Activated CD8-positive, alpha-beta memory T cell treated with anti-CD3 and anti-CD28 coated beads for 4 hours (primary cell): ENCODE measurements at places on chromosomes 7 and 10.

- no peak for DNase-seq
Measured at GRCh38 chr7:51142741-51143385, 173.7 kb downstream of the COBL start.

- no peak for DNase-seq
Measured at GRCh38 chr10:110461530-110461929, 36.2 kb upstream of the DUSP5 start.

GRCh38 chr7:148114804-148115203, 475.8 kb upstream of the C7orf33 start:
- DNase-seq = no peak

DNA sequence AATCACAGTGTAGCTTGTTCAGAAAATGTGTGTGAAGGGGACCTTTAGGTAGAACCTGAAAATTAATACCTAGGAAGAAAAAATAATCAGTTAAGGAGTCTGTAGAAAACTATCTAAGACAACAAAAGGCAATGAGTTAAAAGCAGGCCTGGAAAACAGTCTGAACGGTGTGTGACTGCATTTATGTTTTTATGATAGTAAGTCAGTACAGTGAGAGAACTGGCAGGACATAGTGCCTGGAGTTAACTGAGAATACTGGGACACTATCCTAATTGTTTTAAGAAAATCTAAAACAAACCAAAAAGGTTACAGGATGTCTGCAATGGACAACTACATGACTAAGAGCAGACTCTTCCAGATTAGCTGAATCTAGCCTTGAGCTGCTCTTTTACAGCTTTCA, 17.9 kb downstream of the CRPPA start:
- no peak for DNase-seq

GRCh38 chr7:22190736-22191135, 166.2 kb downstream of the RAPGEF5 start:
- DNase-seq = no peak

DNA sequence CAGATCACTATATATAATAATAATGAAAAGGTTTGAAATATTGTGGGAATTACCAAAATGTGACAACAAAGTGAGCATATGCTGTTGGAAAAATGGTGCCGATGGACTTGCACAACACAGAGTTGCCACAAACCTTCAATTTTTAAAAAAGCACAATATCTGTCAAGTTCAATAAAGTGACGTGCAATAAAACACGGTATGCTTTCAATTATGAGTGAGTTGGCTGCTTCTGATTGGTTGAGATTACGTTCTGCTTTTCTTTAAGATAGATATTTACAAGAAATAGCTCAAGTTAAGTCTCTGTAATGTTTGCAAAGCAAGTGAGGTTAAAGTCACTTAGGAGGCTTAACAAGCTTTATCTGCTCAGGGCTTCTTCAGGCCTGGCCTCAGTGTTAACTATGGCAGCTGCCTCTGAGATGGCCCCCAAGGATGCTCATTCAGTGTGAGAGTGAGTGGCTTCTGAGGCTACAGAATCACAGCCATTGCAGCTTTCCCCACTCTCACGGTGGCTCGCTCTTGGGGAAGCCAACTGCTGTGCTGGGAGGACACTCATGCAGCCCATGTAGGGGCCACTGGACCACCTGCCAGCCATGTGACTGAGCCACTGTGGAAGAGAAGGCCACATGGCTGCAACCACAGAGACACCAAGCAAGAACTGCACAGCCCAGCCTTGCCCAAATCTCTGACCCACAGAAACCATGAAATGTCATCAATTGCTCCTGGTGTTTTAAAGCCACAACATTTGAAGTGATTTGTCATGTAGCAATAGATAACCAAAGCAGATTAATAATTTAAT, 78.3 kb upstream of the TMEM72 start:
- no peak for DNase-seq

- no peak for DNase-seq
Measured at GRCh38 chr7:107079212-107079940, 34.9 kb downstream of the PRKAR2B start.

GRCh38 chr7:140212100-140212881, 35.5 kb upstream of the KDM7A start:
- no peak for DNase-seq

- no peak for DNase-seq
Measured at GRCh38 chr10:76415554-76415953, 984.1 kb downstream of the LRMDA start.
